Suppressor macrophage (primary cell): ENCODE measurements at places on chromosomes 7 and 10.

- no peak for DNase-seq
These were observed 81.7 kb downstream of the DLG5 start for GRCh38 chr10:77844713-77845445.

DNA sequence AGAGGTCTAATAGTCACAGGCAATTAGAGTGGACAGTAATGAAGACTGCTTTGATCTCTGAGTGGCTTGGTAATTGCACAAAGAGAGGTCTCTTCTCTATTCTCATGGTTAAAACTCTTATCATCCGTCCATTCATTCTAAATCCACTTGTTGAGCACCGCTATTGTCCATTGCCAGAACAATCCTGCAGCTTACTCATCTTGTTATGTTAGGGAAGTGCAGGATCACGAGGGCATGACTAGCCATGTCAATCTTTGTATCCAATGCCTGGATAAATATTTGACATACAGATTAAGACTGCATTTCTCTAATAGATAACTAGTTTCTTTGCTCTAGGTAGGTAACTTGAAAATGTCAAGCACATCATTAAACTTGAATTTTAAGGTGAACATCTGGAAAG is 14.9 kb downstream of the SFTPD start:
- peak; percentile 43 for DNase-seq

GRCh38 chr10:72810976-72811375 is 82.6 kb upstream of the OIT3 start:
- DNase-seq: no peak

GRCh38 chr7:33448035-33448434 is 318.7 kb downstream of the BBS9 start:
- no peak for DNase-seq

GRCh38 chr7:98294798-98295382 is 13.4 kb downstream of the BRI3 start:
- no peak for DNase-seq

DNA sequence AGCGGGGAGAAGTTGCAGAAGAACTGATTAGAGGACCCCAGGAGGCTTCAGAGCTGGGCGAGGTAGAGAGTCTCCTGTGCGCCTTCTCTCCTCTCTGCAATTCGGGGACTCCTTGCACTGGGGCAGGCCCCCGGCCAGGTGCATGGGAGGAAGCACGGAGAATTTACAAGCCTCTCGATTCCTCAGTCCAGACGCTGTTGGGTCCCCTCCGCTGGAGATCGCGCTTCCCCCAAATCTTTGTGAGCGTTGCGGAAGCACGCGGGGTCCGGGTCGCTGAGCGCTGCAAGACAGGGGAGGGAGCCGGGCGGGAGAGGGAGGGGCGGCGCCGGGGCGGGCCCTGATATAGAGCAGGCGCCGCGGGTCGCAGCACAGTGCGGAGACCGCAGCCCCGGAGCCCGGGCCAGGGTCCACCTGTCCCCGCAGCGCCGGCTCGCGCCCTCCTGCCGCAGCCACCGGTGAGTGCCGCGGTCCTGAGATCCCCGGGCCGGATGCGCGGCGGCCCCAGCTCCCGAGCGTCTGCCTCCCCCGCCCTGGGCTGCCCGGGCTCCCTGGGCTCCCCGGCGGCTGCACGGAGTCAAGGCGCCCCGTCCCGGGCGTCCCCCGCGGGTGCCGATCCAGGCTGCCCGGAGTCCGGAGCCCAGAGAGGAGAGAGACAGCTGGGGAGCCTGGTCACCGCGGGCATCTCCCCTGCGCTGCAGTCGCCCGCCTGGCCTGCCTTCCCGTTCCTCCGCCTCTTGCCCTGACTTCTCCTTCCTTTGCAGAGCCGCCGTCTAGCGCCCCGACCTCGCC is at the start of gene PLAU:
Gene PLAU (plus strand): TSS at position 369 of the 789 bp plus-strand sequence. CDS start 424 bp downstream, outside the sequence.
- DNase-seq: peak; percentile 86

- DNase-seq: no peak
These were observed 180.2 kb upstream of the TPK1 start for GRCh38 chr7:145016068-145016467.

DNA sequence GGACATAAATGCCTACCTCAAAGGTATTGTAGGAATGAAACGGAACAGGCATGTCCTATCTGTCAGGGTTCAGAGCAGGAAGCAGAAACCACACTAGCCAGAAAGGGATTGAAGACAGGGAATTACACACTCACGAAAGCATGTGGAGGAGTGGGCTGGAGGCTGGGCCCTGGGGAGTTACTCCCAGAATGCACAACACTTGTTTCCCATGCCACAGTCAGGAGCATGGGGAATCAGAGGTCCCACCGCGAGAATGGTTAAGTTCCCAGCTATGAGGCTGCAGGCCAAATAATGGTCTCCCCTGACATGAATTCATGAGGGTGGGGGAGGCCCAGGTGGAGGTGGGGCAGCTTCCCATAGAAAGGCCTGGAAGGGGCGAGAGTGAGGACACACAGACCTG is 212.7 kb downstream of the HERPUD2 start:
- DNase-seq: no peak

GRCh38 chr7:114099337-114099736 is 180.5 kb upstream of the PPP1R3A start:
- DNase-seq: no peak

GRCh38 chr7:105808703-105809590 is 67.5 kb downstream of the ATXN7L1 start:
- peak; percentile 89 for DNase-seq

DNA sequence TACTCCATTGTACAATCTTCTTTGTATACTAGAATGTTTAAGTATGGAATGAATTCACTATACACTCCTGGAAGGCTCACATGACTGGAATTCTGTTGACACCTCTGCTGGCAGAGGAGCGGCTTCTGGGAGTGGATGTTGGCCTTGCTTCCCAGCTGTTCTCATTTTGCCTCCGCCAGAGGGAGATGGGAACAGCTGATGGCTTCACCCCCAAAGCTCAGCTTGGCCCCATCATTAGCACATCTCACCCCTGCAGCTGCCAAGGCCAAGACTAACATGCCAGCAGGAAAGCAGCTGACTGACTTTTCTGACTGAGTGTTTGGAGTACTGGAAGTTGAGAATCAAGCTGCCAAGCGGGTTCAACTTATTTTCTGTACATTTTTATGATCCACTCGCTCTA is 15.1 kb downstream of the ADAM12 start:
- DNase-seq: no peak
